ENCODE measurements at places on chromosomes 6 and 20.
A peak's percentile ranks its signal among the peaks of the same experiment; 100 is the strongest.

- DNase-seq = no peak
These were observed 6.6 kb upstream of the TP53RK start for GRCh38 chr20:46695892-46696291.

DNA sequence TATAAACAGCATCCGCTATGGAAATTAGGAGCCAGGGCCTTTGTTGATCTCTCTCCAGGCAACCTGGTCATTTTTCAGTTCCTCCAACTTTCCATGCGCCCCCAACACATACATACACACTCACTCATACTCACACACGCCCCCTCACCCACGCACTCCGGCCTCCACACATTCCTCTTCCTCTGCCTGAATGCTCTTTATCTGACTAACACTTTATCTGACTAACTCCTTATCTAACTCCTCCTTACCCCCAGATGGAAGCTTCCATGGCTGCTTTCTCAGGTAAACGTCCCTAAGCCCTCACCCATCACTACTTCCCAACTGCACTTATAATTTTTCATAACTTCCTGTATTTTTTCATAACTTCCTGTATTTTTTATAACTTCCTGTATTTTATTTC, 17.4 kb downstream of the CASS4 start:
- peak; percentile 28 for DNase-seq

GRCh38 chr6:37940074-37940847, 120.7 kb downstream of the ZFAND3 start:
- no peak for DNase-seq

DNA sequence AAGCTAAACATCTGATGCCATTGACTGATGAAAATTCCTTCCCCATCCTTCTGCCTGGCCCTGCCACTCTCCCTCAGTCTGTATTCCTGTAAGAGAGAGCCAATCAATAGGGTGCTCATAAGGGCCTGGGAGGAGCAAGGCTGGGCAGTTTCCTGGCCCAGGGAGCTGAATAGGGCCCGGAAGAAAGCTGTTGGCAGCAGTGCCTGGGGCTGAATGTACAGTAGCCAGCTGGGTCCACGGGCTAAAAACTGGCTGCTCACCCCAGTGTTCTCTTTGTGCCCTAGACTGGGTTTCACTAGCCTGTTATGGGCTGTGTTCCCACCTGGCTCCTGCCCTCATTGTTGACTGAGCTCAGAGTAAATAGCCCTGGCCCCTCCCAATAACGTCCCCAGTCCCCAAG, 1.7 kb upstream of the WFDC2 start:
- no peak for DNase-seq

DNA sequence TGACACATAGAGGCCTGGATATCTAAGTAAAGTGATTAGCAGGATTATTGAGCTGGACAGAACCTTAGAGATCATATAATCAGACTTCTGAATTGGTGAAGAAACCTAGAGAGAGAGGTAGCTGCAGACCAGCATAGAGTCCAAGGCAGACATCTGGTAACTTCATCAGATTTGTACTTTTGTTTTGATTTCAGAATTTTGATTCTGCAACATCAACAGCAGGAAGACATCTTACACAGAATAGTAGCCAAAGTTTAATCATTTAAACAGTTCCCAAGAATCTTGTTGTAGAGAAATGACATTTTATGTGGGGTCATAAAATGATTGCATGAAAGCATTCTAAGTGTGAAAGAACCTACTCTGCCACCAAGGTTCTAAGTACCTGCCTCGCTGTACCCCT, 39.4 kb downstream of the RPRD1B start:
- DNase-seq = no peak

DNA sequence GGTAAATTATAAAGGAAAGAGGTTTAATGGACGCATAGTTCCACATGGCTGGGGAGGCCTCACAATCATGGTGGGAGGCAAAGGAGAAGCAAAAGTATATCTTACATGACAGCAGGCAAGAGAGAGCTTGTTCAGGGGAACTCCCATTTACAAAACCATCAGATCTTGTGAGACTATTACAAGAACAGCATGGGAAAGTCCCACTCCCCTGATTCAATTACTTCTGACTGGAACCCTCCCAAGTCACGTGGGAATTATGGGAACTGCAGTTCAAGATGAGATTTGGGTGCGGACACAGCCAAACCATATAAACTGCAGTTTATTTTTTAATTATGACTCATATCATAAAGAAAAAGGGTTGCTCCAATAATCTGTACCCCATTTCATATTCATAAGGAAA, 22.3 kb upstream of the HLA-DQA2 start:
- no peak for DNase-seq

Measured in left lobe of liver (tissue), 2 donors.